Stimulated activated CD8-positive, alpha-beta memory T cell treated with anti-CD3 and anti-CD28 coated beads, Interleukin-7, amount 100 ng/mL, for 24 hours (primary cell): ENCODE measurements at places on chromosomes 5 and 9.

DNA sequence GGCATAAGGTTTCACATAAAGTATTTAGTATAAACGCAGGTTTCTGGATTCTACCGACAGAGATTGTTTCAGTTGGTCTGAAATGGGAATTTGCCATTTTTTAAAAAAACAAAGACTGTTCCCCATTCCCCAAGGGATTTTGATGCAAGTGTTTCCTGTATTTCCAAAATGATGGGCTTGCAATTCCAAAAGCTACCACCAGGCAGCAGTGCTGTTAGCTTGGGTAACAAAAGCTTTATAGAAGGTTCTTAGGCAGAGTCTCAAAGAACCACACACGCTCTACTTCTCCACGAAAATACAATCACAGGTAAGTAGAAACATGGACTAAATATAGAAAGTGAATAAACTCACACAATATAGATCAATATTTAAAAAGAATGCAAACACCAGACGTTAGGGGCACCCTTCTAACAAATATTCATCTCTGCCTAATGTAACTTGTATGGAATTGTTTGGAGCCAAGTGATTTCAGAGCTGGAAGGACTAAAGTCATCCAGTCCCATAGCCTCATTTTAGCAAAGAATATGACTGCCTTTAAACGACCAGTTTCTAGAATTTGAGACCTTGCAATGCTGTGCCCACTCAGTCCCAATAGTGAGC lies 154.3 kb downstream of the SPOCK1 start:
- DNase-seq: no peak

DNA sequence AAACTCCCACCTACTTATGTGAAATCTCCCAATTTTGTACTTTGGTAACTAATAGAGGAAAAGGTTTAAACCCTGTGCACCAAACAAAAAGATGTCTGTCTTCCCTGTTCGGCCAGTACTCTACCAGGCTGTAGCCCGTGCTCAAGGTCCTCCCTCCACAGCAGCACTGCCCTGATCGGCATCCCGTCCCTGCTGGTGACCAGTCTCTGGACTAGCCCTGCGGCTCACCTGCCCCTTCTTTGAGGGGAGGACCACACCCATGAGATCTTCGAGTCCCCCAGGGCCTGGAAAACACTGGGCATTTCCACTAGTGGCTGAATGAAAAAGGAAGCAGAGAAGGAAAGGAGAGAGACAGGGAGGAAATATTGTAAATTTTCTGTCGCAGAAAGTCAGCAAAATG lies 2.8 kb downstream of the GFPT2 start:
- DNase-seq: no peak

DNA sequence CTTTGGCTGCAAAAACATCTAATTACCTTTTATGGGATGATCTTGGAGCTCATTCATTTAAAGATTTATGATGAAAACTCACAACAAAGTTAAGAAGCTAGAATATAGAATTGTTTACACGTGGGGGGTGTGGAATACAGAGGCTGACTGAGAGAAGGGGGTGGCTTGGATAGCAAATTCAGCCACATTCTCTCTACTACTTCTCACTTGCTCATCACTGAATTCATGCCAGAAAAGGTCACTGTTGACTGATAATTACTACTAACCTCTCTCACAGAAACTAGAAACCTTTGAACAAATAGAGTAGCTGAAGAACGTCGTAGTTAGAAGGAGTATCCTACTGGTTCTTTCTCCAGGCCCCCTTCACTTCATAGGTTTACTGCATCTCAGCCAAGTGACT lies 808.2 kb downstream of the BRINP1 start:
- no peak for DNase-seq

- DNase-seq: no peak
These were observed 16.1 kb downstream of the LIFR start for GRCh38 chr5:38540314-38540713.

- DNase-seq: no peak
These were observed 117.6 kb upstream of the ANKRD55 start for GRCh38 chr5:56350597-56351170.

- no peak for DNase-seq
These were observed 250.6 kb downstream of the SPOCK1 start for GRCh38 chr5:137248527-137248926.

DNA sequence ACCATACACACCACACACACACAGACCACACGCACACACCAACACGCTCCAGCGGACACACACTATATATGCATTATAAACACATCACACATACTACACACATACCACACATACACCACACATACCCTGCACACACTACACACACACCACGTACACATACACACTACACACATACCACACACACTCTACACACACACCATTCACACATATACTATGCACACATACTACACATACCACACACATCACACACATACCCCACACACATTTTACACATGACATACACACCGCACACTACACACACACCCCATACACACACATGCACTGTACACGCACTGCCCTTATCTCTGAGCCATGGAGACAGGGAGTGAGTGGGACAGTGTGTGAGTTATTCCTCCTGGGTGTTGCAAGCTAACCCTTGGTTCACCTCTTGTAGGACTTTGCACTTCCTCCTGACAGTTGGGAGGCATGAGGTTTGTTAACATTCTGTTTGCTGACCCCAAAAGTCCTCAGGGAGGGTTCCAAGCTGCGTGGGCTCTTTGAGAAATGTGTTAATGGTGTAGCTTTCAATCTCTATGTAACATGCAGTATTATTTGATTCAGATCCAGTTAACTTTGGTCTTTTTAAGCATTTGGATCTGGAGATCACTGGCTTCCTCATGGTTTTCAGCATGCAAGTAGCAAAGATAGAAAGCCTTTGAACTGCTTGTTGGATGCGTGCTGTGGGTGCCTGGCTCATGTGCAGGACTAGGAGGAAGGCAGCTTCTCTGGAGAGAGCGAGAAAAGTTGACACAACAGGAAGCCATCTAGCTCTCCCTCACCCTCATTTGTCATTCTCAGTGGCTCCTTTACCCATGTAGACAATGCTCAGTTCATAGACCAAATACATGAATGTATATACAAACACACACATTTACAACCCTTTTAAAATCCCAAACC lies 13.7 kb downstream of the IL31RA start:
- no peak for DNase-seq

DNA sequence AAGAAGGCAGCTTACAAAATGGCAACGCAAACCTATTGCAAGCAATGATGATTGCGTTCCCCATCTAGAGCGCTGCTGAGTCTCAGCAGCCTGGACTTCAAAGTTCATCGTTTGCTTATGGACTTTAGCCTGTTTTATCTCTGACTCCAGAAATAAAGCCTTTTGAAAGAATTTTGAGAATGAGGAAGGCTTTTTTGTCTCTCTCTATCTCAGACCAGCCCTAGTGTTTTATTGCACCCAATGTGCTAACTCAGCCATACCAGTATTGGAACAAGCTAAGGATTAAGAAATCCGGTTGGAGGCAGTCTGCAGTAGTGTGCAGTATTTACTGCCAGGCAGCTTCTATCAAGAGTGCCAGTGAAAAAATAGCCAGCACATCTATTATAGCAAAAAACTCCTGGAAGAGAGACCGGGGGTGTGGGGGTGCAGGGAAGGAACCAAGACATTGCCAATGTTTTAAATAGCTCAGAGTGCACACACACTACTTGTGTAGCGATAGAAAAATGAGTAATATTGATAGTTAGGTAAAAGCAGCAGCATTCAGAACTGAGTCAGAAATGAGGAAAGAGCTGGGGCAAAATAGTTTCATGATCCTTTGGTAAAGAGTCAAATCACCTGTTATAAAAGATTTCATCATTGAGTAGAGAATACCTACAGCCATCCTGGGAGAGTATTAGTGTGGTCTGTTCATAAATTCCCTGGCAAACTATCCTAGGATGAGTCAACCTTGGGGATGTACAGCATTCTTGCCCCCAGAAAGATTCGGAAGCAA lies 219.0 kb downstream of the ZNF608 start:
- no peak for DNase-seq

GRCh38 chr5:65999061-65999723 lies 72.8 kb downstream of the ERBIN start:
- no peak for DNase-seq

DNA sequence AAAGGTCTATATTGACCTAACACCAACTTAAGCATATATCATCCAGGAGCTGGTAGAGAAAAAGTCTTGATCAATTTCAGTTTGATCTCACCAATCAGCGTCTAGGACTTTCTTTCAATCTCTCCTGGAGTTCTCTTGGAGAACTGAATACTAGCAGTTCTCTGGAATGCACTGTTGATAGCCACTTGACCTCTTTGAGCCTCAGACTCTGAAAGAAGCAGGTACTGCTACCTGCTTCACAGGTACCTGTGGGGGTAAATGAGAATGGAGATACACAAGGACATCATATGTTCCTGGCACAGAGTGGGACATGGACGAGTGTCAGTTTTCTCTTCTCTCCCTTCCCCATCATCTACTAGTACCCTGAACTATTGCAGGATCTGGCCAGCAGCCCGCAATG lies 16.0 kb downstream of the CMYA5 start:
- no peak for DNase-seq

DNA sequence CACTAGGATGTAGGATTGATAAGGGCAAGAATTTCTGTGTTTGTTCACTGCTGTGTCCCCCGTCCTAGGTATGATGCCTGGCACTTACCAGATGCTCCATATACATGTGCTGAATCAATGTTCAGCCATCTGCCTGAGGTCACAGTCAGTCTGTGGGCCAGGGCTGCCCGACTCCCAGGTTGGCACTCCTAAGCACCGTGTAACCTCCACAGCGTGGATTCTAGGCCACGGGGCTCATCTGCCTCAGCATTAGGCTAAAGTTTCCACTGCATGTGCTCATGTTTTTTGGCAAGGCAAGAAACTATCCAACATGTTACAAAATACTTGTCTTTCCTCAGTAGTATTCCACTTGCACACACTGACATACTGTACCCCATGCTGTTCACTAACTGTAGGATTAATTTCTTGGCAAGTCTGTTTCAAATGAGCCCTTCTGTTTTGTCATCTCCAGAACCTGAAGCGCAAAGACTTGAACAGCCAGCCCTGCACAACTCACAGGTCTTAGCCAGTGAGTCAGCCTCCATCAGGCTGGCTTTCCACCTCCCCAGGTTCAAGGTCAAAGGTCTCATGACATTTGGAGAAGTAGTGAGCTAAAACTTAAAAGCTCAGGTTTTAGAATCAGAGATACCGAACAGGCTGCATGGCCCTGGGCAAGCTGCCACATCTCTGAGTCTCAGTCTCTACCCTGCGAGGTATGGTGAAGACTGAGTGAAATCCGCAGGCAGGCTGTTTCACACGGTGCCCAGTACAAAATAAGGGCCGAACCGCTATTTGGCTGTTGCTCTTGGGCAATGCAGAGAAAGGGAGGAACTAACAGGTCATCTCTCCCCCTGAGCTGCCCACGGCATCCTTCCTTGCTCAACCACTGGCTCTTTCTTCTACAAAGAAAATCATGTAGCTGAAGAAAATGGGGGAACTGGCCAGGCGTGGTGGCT lies 7.2 kb downstream of the TOR1A start:
- no peak for DNase-seq

GRCh38 chr9:129467004-129467588 lies 153.8 kb downstream of the C9orf50 start:
- no peak for DNase-seq

DNA sequence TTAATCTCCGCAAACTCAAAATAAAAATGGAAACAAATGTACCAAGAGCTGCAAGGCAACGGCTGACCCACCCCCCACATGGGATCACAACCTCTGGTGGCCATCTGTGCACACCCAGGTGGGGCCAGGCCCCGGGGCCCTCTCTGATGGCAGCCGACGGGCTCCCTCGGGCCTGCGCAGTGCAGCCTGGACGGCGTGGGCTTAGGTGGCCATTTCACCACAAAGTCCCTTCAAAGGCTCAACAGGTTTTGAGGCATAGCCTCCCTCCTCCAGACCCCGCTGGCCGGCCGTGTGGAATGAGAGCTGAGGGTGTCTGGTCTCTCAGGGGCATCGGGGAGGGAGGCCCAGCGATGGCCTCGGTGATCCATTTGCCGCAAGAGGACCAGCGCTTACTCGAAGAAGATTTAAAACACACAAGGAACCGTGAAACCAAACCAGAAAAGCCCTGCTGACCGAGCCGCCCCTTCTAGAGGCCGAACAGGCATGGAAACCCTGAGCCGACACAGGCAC lies 42.7 kb upstream of the CEP72 start:
- no peak for DNase-seq

- DNase-seq: no peak
These were observed 29.2 kb downstream of the FREM1 start for GRCh38 chr9:14881006-14881405.

DNA sequence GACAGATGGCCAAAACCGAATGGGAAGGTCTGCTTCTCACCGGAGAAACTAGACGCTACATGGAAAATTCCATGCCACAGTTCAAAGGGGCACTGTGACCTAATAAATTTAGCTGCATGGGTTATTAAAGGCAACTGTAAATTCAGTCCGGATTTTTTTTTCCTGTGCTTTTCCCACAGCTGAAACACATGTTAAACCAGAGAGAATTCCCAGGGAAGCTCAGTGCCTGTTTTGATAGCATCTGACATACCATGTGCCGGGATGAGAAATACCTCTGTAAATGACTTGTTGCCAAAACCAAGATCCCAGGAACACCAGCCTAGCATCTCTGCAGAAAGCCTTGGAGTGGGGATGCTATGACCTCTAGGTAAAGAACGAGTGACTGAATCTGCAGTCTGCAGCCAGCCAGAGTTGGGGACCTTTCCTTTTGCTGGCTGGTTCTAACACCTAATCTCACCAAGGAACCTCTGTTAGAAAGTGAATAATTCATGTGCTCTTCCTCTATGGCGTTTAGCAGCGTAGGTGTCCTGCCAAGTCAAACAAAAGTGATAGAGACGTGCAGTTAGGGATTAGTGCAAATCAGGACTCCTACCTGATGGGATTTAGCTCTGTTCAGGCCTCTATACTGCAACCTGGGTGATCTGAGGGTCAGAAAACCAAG lies 77.9 kb downstream of the SLIT3 start:
- no peak for DNase-seq

DNA sequence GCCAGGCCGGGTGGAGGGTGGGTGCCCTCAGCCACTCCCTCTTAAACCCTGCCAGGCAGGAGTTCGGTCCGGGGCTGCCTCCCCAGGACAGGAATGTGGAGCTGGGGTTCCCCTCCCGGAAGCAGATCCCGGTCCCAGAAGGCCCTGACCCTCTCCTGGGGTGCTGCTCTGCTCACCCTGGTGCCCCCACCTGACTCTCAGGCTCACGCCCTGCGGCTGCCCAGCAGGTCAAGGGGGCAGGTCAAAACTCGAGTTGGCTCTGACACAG lies 3.7 kb upstream of the NRARP start:
- no peak for DNase-seq

- no peak for DNase-seq
These were observed 60.0 kb downstream of the CSNK1G3 start for GRCh38 chr5:123571927-123572326.

GRCh38 chr5:94268226-94268625 lies 350.2 kb downstream of the KIAA0825 start:
- no peak for DNase-seq

- DNase-seq: no peak
These were observed 306.7 kb downstream of the NR2F1-AS1 start for GRCh38 chr5:93274291-93274690.

- no peak for DNase-seq
These were observed 23.9 kb upstream of the CPLX2 start for GRCh38 chr5:175847503-175847902.
